ENCODE measurements at places on chromosomes 1 and 21.

GRCh38 chr21:44913425-44914175 lies 7.1 kb downstream of the ITGB2 start:
- no peak for DNase-seq

- DNase-seq, result no peak
These were observed 86.5 kb downstream of the LIPI start for GRCh38 chr21:14124266-14124665.

GRCh38 chr1:211688421-211688820 lies 13.0 kb upstream of the NEK2 start:
- no peak for DNase-seq

GRCh38 chr1:46248122-46248920 lies 758 bp downstream of the RAD54L start:
- no peak for DNase-seq

- no peak for DNase-seq
These were observed 131.6 kb downstream of the TGFBR3 start for GRCh38 chr1:91754348-91754747.

- DNase-seq, result no peak
These were observed 12.7 kb downstream of the MEF2D start for GRCh38 chr1:156487862-156488261.

DNA sequence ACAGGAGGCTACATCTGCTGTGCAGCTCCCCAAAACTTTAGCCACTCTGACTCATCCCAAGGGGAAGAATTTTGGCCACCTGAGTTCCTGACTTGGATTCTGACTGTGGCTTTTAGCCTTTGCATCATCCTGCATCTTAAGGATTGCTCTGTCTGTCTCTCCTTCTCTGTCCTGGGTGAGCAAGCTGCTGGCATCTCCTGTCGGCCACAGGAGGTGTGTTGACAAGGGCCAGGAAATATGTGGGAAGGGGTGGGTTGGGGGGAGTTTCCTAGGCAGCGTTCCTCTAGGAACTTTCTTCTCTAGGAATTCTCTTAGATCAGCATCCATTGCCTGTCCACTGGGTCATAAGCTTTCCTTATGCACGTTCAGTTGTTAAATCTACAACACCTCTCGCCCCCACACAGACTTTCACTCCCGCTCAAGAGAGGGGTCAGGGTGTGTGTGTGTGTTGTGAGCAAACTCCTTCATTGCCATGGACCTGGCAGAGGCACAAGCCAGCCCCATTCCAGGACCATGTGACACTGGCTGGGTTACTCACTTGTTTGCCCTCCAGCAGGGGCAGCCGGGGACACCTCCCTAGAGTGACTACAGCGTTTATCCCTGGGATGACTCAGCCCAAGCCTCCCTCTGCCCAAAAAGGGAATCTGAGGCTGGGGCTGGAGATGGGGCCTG lies 145.0 kb upstream of the DUSP10 start:
- DNase-seq, result no peak

- DNase-seq, result no peak
These were observed 157.3 kb downstream of the SLC30A10 start for GRCh38 chr1:219771080-219771479.

DNA sequence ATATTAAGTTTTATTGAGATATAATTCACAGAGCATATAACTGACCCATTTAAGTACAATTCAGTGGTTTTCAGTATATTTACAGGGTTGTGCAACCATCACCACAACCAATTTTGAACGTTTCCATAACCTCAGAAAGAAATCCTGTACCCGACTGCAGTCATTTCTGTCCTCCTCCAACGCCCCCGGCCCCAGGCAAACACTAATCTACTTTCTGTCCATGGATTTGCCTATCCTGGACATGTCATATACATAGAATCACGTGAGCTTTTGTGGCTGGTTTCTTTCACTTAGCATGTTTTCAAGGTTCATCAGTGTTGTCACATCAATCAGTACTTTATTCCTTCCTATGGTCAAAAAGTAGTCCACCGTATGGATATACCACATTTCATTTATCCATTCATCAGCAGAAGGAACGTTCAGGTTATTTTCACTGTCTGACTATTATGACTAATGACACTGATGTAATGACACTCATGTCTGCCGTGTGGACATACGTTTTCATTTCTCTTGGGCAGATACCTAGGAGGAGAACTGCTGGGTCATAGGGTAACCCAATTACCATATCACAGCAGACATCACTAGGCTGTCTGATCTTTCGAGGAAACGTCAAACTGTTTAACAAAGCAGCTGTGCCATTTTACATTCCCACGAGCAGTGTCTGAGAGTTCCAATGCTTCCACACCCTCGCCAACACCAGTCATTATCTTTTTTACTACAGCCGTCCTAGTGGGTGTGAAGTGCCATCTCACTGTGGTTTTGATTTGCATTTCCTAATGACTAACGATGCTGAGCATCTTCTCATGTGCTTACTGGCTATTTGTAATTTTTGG lies 30.8 kb downstream of the MRPL37 start:
- DNase-seq, result no peak

- no peak for DNase-seq
These were observed 51.5 kb downstream of the PRKAA2 start for GRCh38 chr1:56696663-56697062.

DNA sequence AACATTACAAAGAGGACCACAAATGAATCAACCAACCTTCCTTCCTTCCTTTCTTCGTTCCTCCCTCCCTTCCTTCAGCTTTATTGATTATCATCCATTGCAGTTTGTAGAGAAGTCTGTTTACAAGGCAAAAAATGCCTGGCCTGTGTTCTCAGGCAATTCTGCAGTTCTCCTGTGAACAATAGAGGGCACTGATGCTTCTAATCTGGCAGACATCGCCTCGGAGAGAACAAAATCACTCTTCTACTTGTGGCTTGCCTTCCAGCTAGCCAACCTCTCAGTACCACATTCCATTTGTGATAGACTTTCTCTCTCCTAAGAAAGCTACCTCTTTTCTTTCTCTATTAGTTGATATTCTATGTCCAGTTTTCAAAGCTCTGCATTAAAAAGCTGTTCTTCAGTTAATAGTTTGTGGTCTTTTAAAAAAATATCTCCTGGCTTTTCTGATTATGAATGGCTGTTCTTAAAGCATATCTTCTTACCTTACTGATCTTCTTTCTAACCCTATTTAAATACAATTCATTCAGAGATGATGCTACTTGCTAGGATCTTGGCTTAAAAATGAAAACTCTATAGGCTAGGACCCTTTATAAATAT lies 26.9 kb upstream of the ESRRG start:
- no peak for DNase-seq

DNA sequence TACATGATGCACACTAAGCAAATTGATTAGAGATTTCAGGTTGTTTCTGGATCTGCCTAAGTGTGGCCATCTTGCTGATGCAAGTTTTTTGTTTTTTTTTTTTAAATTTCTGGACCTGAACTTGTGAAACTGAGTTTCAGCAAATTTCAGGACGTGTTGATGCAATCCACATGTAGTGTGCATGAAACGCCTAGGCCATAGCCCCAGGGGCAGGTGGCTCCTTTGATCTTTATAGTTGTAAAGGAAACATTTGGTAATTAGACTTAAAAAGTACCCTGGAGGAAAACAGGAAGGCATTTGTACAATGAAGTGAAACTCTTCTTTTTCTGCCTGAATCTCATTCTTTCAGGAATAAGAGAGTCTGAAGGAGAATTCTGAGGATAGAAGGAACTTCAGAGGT lies 162.2 kb upstream of the LHX8 start:
- DNase-seq, result no peak

DNA sequence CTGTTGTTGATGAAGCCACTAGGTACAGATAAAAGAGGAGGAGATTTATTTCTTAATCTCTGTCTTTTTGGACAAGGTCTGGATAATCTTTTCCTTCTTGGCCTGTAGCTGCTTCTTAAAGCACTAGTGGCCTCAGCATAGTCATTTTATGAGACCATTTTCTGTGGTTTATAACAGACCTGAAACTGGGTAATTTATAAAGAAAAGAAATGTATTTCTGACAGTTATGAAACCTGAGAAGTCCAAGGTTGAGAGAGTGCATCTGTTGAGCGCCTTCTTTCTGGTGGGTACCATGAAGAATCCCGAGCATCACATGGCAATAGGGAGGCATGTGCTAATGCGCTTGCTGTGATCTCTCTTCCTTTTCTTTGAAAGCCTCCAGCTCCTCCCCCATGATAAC lies 36.7 kb upstream of the PDC start:
- no peak for DNase-seq

- DNase-seq, result no peak
These were observed 38.2 kb downstream of the KCNJ6 start for GRCh38 chr21:37877888-37878684.

GRCh38 chr1:25985171-25985570 lies 12.7 kb downstream of the PAFAH2 start:
- no peak for DNase-seq

- no peak for DNase-seq
These were observed 34.1 kb upstream of the GPR153 start for GRCh38 chr1:6294890-6295556.
